ENCODE measurements at places on chromosomes 1 and 21.

DNA sequence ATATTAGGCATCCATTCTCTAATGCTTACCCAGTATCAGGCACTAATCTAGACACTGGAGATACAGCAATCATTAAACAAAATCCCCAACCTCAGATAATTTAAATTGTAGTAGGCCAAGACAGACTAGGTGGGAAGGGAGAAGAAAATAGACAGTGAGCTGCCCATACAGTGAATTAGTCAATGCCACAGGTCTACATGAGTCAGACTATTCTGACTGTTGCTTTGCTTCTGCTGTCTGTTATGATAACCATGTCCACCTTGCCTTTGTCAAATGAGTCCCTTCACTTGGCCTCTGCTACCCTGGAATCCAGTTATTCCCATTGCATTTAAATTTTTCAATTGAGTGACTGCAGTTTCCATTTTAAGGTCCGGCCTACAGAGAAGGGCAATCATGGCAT, 59.5 kb downstream of the PIK3R3 start:
- no peak for DNase-seq

GRCh38 chr1:156625436-156626078, 6.3 kb downstream of the HAPLN2 start:
- peak; percentile 64 for DNase-seq

DNA sequence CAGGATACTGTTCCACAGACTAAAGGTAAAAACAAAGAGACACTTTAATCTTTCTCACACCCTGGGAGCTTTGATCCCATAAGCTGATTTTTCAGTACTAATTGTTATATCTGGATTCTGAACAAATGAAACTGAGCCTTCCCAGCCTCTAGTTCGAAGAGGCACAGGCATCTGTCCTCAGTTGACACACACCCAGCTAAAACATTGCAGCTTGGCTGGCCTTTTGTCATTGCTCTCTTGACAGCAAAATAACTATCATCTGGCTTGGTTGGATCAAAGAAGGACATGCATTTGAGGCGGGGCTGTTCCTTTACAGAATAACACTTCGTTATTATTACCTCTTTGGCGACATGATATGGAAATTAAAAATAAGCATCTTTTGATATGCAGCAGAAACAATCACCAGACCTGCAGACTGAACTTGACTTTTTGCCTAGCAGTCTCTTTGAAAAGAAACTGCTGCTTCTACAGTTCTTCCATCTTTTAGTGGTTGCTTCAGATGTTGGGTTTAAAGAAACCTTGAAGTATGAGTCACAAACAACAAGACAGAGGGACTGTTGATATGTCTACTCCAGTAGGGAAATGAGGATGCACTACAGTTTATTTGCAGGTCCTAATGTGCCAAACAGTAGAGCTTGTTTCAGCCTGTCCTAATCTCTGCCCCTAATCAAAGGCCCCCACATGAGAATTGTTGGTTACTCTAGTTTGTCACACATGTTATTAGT, 166.5 kb downstream of the TPR start:
- no peak for DNase-seq

DNA sequence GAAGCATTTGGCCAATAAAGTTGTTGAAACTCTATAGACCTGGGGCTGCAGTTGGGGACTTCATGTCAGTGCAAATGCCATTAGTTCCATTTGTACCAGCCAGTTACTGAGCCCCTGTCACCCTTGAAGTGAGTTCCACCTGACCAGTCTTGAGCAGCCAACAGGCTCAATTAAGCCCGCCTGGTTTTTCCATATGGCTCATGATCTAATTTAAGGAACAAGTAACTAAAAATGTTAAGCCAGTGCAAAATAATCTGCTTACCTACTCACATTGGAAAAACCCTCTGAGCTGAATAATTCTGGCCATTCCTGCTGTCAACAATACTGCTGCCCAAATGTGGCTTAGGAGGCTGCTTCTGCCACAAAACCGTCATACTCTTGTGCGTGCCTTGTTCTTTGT, 21.6 kb downstream of the NSUN4 start:
- DNase-seq: no peak

DNA sequence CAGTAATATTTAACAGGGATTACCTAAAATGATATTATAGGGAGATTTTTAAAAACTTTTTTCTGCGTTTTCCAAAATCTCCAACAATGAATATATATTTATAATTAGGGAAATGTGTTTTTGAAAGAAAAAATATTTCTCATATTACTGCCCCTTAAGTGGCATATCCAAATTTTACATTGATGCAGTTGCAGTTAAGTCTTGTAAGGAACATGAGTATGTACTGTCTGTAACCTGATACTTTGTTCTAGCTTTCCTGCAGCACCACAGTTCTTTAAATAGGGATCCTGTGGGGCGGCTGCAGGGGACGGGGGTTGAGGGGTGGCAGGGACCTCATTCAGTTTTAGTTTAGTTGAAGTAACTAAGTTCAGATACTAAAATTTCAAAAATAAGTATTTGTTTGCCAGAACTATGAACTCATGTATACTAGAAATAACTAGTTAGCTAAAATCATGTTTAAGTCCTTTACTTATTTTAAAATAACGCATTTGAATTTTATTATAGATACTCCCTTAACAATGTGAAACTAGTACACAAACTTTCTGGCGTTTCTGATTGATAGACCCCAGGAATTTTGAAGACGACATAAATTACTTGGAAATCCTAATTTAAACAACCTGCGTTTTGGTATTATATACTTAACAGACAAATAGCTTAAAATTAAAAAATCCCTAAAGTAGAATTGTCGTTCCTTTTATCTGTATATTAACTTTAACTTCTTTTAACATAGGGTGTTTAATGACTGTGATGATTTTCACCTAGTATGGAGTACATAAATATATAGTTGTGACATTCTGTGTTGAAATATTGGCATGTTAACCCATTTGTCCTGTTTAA, 639 bp upstream of the DNAJB4 start:
- no peak for DNase-seq

DNA sequence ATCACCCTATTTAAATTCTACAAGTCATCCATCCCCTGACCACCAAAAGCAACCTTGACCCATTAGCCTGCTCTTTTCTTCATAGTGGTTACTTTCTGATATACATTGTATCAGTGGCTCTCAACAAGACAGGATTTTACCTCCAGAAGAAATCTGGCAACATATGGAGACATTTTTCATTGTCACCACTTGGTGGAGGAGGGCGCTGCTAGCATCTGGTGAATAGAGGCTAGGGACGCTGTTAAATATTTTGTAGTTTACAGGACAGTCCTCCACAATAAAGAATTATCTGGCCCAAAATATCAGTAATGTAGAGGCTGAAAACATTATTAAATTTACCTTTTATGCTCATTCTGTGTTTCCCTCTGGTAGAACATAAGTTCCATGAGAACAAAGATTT, 6.1 kb downstream of the HSPA13 start:
- no peak for DNase-seq
